Karpas-422 (cell line): ENCODE measurements at places on chromosomes 16 and 17. TPM values are rescaled to one million over a fixed set of nuclear protein-coding genes. Genes with fewer than 3 reads are reported as not detected.
A peak's percentile ranks its signal among the peaks of the same experiment; 100 is the strongest.

- no peaks in the 10 kb centered on the region for H3K27me3 ChIP-seq
- H3K4me1 ChIP-seq = peaks cover 54% of the 10 kb centered on the region
- peak overlapping the region; percentile 100 for H3K27ac ChIP-seq
- H3K36me3 ChIP-seq = no peaks in the 10 kb centered on the region
These were observed 33.8 kb upstream of the SSTR2 start for GRCh38 chr17:73130977-73131376.

DNA sequence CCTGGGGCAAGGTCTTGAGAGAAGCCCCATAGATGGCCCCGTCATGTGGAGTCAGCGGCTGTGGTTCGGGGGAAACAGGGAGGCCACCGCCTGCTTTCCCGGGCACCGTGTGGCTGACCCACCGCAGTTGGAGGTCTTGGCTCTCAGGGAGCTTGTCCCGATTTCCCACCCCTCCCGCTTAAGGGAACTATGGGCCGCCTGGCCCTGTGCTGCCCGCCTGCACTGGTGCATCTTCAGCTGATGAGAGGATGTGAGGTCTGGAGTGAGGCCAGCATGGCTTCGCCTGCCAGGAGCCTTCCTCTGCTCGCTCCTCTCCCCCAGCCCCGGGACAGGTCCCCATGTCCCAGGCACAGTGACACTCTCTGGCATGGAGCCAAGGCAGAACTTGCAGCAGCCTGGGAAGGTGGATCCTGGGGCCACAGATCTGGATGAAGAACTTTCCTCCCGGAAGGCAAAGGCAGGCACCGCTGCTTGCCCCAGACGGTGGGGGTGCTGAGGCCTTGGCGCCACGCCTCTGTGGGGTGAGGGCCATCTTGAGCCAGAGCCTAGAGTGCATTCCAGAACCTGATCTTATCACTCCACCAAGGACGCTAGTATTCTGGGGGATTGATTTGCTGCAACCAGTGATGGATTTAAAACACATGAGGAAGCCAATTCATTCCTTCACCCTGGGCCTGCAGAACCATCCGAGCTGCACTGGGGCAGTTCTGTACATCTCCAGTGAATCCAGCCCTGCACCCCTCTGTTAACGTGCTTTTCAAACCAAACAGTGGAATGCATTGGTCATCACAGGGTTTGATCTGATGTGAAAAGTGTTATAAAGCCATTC, 178.6 kb upstream of the TNRC6C start:
- no peaks in the 10 kb centered on the region for H3K4me1 ChIP-seq
- DNase-seq = no peak
- H3K27me3 ChIP-seq = no peaks in the 10 kb centered on the region
- H3K27ac ChIP-seq = no peak overlapping the region

DNA sequence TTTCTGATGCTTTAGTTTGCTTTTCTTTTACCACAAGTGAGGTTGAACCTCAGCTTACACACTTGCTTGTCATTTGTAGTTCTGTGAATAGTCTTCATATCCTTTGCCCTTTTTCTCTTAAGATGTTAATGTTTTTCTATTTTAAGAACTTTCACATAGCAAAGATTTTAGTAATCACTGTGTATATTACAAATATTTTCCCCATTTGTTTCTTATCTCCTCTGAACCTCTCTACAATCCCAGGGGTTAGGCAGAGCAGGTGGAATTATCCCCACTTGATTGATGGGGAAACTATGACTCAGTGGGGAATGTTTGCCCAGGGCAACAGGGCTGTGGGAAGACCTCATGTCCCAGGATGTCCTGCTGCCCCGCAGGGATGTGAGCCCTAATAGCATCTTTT, 11.7 kb upstream of the MYH3 start:
- H3K27ac ChIP-seq = no peak overlapping the region
- no peaks in the 10 kb centered on the region for H3K27me3 ChIP-seq
- H3K36me3 ChIP-seq = 0 out of 2 replicates have a peak, but pooled peaks cover 4% of the 10 kb centered on the region
- no peaks in the 10 kb centered on the region for H3K4me1 ChIP-seq

GRCh38 chr17:55734128-55734781, 11.6 kb upstream of the TMEM100 start:
- no peak overlapping the region for H3K27ac ChIP-seq
- no peak overlapping the region for H3K4me3 ChIP-seq
- no peaks in the 10 kb centered on the region for H3K36me3 ChIP-seq
- peaks cover 20% of the 10 kb centered on the region for H3K4me1 ChIP-seq

GRCh38 chr17:14693382-14693781, 392.5 kb downstream of the HS3ST3B1 start:
- no peaks in the 10 kb centered on the region for H3K36me3 ChIP-seq
- H3K4me1 ChIP-seq = no peaks in the 10 kb centered on the region
- H3K27ac ChIP-seq = no peak overlapping the region
- no peak overlapping the region for H3K4me3 ChIP-seq

DNA sequence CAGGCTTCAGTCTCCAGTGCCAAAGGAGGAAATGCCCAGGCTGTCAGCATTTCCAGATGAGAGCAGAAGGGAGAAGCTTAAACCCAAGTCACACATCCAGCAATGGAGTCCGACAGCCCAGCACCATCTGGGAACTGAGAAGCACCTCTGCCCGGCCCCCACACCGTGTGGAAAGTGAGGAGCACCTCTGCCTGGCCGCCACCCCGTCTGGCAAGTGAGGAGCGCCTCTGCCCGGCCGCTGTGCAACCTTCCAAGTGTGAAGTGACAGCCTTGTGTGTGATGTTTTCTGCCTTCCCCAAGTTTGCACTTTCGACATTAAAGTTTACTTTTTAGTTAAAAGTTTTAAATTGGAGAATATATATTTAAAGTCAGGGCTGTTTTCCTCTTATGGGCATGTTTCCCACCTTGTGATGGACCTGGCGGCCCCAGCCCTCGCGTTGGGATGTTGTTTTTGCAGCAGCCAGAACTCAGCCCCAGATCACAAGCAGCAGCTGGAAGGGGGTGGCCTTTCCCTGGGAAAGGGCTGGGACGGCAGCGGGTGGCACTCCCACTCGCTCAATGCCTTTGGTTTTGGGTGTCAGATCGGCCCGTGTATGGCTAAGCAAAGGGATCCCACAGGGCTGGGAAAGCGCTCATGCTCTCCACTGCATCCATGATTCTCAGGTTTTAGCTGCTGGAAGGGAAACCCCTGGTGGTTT, 7.2 kb downstream of the CCDC137 start:
- peaks cover 20% of the 10 kb centered on the region for H3K36me3 ChIP-seq
- no peak for DNase-seq
- H3K27me3 ChIP-seq = no peaks in the 10 kb centered on the region

- H3K27ac ChIP-seq = no peak overlapping the region
- peaks cover 3% of the 10 kb centered on the region; the same call in 1 of the 2 replicates for H3K4me1 ChIP-seq
- no peaks in the 10 kb centered on the region for H3K27me3 ChIP-seq
- no peak overlapping the region for H3K4me3 ChIP-seq
- no peaks in the 10 kb centered on the region for H3K36me3 ChIP-seq
- DNase-seq = no peak
These were observed 51.7 kb downstream of the SDK2 start for GRCh38 chr17:73592501-73592961.

- no peaks in the 10 kb centered on the region for H3K4me1 ChIP-seq
- no peak for DNase-seq
- no peak overlapping the region for H3K27ac ChIP-seq
- H3K4me3 ChIP-seq = no peak overlapping the region
These were observed 335.6 kb downstream of the UTP18 start for GRCh38 chr17:51595826-51596398.

Gene DLX4
- total RNA-seq = not detected in 2 replicates

Gene CCL7
- total RNA-seq = not detected in 2 replicates

Gene DRG2
- 21.5 and 26.3 TPM in 2 replicates for total RNA-seq

Gene PRDM7
- not detected in 2 replicates for total RNA-seq
